ENCODE measurements at places on chromosomes 4 and X.

- no peak for DNase-seq
Measured at GRCh38 chr4:2515830-2516550, 20.5 kb upstream of the FAM193A start.

DNA sequence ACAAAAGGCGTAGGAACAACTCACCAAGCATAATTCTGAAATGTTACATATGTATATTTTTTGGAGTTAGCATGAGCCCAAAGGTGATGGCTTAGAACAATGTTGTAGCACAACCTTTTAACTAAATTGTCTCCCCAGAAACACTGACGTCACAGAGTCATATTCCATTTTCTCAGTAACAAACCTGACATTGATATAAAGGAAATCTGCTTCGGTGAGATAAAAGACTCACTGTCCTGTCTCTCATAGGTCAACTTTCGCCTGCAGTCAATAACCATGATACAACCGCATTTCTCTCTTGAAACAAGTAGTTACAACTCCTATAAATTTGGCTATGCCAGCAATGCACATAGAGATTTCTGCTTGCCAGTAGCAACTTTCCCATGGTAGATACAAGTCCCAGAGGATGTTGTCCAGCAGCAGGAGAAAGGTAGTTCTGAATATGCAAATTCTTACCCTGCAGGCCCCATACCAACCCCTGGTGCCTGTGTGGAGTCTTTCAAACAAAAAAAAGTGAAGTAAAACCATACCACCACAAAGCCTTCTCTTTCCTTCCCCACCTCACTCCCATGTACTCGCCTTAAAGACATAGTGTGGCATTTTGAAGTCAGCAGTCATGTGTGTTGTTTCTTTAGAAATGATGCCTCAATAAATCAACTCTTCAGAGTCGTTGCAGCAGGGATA, 47.9 kb downstream of the MTM1 start:
- no peak for DNase-seq

GRCh38 chrX:10028283-10029104, 61.3 kb downstream of the CLDN34 start:
- no peak for DNase-seq

- DNase-seq, result no peak
Measured at GRCh38 chrX:123215397-123216089, 31.5 kb downstream of the GRIA3 start.

GRCh38 chr4:72319601-72320021, 249.4 kb downstream of the ADAMTS3 start:
- DNase-seq, result no peak

GRCh38 chr4:129738175-129738574, 642.2 kb downstream of the C4orf33 start:
- no peak for DNase-seq

GRCh38 chr4:184114431-184114830, 103.2 kb downstream of the ENPP6 start:
- no peak for DNase-seq

Data from brain pericyte (primary cell).